Psoas muscle (tissue), 8 donors: ENCODE measurements at places on chromosomes 1 and 21. TPM values are rescaled to one million over a fixed set of nuclear protein-coding genes. Genes with fewer than 3 reads are reported as not detected.

GRCh38 chr1:108708691-108709660, 3.7 kb upstream of the FNDC7 start:
- no peak for DNase-seq

GIPC2 gene
- total RNA-seq, result 1.6 TPM

DNA sequence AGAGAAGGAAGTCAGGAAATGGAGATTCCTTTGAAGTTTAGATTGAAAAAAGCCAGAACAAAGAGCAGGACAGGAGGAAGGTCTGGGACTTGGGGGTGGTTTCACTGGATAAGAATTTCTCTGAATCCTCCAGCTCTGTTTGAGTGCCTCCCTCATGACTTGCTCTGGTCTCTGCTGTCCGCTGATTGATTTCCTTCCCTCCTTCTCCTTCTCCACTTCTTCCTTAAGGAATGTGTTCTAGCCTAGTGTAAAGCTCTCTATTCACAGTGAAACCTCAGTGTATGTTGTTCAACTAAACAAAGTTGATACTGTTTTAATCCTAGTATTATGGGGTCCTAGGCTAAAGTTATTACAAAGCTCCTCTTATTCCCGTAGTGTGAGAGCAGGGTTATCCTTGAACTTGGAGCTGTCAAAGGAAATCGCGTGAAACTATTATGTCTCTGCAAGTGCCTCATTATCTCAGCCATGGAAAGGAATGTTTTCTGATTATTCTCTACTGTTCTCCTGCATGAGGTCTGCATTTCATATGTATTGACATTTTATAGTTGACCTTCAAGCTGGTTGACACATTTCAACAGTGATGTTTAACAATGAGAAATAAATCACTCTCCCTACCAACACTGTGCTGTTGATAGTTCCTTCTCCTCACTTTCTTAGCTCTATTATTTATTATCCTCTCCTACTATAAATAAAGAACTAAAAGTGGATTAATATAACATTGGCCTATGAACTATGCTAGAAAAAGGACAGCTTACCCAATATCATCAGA, 82.7 kb upstream of the KCTD3 start:
- no peak for DNase-seq

- DNase-seq, result peak; percentile 64
These were observed at the start of gene CELSR2 for GRCh38 chr1:109248797-109249629. TSS of gene CELSR2 (plus strand) at chr1:109249539. CDS start at chr1:109250080, 541 bp downstream.

DNA sequence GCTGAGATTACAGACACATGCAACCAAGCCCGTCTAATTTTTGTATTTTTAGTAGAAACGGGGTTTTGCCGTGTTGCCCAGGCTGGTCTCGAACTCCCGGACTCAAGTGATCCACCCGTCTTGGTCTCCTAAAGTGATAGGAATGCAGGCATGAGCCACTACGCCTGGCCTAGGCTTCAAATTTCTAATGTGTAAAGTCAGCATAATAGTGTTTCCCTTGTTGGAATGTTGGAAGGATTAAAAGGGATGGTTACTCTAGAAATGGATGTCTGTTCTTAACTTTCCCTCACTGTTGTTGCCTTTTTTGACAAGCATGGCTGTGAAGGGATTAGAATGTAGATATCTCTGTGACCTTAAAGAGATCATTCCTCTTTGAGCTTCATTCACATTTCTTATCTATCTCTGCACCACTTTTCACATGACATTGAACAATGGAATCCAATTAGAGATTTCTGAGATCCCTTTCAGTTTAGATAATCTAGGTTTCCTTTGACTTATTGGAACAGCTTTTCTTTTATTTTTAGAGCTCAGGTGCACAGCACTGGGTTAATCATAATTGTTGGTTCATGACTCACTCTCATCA, 33.7 kb downstream of the NFASC start:
- no peak for DNase-seq

DNA sequence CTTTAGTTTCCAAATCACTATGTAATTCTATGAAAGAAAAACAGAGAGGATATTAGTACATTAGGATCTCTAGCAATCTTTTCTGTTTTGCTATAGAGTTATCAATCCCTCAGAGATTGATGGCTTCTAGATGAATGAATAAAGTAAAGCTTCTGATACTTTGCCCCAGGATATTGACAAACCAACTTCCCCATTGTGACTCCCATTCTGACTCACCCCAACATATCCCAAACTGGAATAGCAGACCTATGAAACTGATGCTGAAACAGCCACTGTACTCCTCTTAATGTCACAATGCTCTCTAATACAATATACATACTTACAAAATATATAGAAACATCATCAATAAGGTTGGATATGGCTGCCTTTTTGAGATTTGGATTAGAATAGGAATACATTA, 442.1 kb upstream of the NR5A2 start:
- DNase-seq, result no peak

DNA sequence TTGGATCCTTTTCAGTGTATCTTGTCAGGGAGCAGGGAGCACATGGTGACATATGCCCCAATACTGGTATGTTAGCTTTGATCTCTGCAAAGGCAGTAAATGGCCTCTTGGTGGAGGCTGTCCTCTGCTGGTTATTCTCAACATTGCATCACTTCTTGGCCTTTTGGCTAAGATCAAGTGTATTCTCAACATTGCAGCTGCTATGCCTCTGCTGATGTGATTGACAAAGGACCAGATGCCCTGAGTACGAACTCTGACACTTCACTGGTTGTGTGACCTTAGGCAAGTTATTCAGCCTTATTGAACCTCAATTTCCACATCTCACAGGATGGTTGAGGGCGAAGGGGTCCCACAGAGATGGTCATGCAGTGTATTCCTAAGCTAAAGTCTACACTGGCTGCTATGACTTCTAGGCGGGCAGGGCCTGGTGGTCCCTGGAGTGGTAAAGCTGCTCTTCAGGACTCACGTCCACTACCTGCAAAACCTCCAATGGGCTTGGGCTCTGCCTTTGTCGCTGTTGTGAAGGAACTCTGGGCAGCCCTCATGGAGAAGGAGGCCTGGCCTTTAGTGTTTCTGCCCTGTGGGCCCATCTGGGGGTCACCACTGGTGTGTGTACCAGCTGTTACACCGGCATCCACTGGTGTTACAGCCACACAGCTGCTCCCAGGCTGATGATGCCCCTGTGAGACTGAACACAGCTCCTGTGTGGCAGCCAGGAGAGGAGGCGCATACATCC, 64.8 kb downstream of the DNTTIP2 start:
- no peak for DNase-seq

ELOVL1 gene
- total RNA-seq, result 15.9 TPM

DNA sequence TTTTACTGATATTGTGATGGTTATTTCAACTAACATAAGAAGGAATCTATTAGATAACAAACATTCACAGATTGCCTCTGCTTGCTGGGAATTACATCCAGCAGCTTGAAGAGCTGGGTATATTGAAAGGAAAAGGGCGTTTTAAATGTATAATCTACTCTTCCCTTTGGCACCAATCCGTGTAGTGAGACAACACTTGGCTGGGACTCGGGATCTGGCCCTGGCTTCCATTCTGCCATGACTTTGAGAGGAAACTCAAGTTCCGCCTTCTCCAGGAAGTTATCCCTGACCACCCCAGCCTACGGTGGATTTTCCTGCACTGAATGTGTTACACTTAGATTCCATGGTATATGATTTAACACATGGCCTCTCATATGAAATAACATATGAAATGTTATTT, 86.9 kb upstream of the UBE2U start:
- no peak for DNase-seq

TLR5 gene
- 2.4 TPM for total RNA-seq

DNA sequence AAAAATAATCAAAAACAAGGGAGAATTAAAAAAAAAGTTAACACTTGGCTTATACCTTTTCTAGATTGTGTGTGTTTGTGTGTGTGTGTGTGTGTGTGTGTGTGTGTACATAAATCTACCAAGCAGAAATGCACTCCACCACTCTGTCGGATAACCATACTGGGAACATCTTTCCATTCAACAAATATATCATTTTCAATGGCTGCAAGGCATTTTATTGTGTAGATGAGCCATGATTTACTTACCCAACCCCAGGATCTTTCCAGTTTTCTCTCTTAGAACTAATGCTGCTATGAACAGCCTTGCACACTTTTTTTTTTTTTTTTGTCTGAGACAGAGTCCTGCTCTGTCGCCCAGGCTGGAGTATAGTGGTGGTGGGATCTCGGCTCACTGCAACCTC, 25.8 kb downstream of the LRRC38 start:
- no peak for DNase-seq

DNA sequence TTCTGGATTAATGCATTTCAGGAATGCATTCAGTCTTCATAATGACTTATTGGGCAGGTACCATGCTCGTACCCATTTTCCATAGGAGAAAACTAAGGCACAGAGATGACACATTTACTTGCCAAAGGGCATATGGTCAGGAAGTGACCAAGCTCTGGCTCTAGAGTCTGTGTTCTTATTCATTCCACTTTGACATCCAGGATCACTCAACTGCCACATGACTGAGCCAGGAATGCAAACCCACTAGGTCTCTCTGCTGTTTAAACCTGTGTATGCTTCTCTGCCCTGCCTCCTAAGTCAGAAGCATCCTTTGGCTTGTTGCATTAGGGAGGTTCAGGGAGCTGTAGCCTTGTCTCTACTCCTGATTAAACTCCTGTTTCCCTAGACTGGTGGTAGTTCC, 7.5 kb downstream of the KAZN start:
- DNase-seq, result no peak

FNDC5 gene
- 184 TPM for total RNA-seq

DNA sequence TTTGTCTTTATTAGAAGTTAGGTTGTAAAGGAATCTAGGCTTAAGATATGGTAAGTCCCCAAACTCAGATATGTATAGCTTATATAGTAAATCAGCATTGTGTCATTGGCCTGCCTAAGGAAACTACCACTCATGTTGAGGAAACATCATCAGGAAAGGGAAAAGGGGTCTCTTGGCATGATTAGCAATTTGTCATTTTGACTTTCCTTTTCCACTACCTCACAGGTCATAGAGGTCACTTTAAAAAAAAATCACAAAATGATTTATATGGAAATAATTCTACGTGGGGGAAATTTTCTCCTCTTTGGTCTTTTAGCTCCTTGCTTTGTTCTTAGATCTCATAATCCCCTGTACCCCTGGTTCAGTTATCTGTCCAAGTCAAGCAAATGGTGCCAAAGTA, 213.5 kb downstream of the RPS6KC1 start:
- DNase-seq, result no peak

DNA sequence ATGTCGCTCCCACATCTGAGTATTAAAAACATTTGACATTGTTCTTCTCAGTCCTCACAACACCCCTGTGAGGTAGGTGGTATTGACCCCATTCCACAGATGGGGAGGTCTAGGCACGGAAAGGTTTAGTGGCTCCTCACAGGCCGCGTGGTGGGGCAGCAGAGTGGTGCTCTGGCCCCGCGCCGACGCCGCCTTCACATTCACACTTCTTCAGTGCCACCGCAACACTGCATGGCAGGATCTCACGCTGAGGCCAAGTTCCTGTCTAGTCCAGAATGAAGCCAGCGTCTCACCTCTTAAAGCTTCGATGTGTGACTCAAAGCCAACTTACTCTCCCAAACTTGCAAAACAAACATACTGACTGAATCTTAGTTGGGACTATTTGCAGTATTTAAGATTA, 12.1 kb downstream of the ICMT start:
- DNase-seq, result no peak

SPRR4 gene
- total RNA-seq, result not detected

- peak; percentile 26 for DNase-seq
These were observed 110.2 kb downstream of the NAV1 start for GRCh38 chr1:201648907-201649721.

AMY2B gene
- 28.0 TPM for total RNA-seq

DNA sequence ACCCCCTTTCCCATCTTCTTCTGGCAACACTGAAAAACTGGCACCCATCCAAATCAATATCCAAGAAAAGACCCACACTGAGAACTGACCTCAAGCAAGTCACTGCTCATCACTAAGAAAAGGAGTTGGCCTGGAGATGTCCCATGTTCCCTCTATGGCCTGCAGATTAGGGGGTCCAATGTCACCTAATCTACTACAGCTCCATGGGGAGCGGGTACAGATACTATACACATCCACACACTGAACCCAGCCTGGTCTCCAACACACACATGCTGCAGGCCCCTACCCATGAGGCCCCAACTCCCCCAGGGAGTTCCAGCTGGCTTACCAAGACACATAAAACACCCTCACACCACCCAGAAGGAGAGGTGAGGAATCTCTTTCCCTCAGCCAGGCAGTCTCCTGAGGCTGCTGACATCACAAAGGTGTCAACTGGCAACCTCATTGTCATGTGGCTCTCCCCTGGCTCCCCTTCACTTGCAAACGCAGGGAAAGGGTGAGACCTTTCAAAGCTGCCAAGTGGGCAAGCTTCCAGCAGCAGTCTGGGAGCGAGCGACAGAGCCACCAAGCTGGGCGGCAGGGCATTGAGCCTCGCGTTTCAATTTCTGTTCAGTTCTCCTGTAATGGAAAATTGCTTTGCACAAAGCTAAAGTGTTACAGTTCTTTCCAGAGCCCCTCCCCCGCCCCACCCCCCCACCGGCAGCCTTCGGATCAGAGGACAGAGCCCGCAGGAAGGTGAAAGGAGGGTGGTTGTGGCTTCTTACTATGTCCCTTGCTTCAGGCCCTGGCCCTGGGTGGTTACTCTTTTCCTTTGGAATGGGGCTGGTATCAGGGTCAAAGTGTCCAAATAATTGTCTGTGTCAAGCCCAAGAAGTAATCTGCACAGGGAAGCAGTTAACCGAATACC, at the start of gene LRRC52:
Gene LRRC52, plus strand, starts transcription at position 469 of the 907 bp plus-strand sequence. Its CDS starts 297 bp downstream, at position 766.
- peak; percentile 87 for DNase-seq

APOBEC4 gene
- not detected for total RNA-seq

DNA sequence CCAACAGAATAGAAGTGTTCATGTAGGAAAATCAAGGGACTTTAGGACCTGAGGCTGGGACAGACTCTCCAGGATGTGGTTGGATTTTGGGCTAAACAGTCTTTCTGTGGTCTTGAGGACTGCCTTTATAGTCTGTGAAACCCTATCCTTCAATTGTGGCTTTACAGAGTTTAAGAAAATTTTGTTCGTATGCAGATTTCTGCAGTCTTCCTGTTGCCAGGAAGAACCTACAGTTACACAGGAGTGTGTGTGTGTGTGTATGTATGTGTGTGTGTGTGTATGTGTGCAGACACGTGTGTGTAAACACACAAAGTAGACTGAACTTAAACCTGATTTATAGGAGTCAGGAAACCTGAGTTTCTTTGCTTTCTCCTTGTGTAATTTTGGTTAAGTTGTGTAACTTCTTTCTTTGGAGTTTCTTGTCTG, 22.8 kb downstream of the NEK7 start:
- no peak for DNase-seq

LRRN2 gene
- 0.95 TPM for total RNA-seq

GRCh38 chr1:6580593-6581409, 1.0 kb downstream of the ZBTB48 start:
- no peak for DNase-seq

DIRAS3 gene
- 1.2 TPM for total RNA-seq

DNA sequence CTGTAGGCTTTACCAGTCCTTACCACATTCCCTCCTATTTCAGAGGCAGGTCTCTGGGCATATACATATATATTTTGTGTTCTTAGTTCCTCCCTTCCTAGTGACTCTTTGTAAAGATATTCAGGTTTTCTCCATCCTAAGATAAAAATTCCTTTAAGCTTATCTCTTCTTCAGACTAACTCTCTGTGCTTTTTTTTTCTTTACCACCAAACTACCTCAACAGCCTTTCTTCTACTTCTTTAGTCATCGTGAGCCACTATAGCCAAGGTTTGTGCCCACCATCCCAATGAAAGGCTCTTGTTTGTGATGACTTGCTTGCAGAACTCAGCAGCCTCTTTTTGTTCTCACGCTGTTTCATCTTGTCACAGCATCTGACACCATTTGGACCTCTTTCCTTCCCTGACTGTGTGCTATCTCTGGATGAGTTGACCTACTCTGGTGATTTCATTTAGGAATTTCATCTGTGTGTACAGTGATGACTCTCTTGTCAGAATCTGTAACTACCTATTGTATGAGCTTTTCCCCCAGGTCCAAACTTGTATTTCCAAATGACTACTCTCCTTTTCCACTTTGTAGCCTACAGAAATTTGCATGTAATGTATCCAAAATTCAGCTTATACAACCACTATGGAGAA, 59.0 kb upstream of the MACF1 start:
- DNase-seq, result no peak
